ENCODE measurements at places on chromosomes 2 and 18.
A peak's percentile ranks its signal among the peaks of the same experiment; 100 is the strongest.

GRCh38 chr2:98348066-98348561 is 1.9 kb downstream of the CNGA3 start:
- DNase-seq, result no peak

- no peak for DNase-seq
Measured at GRCh38 chr2:6999211-6999877, 82.1 kb downstream of the RNF144A start.

- DNase-seq, result peak; percentile 24
Measured at GRCh38 chr2:17911491-17912260, 33.2 kb downstream of the KCNS3 start.

GRCh38 chr18:56825321-56825720 is 174.2 kb downstream of the WDR7 start:
- no peak for DNase-seq

DNA sequence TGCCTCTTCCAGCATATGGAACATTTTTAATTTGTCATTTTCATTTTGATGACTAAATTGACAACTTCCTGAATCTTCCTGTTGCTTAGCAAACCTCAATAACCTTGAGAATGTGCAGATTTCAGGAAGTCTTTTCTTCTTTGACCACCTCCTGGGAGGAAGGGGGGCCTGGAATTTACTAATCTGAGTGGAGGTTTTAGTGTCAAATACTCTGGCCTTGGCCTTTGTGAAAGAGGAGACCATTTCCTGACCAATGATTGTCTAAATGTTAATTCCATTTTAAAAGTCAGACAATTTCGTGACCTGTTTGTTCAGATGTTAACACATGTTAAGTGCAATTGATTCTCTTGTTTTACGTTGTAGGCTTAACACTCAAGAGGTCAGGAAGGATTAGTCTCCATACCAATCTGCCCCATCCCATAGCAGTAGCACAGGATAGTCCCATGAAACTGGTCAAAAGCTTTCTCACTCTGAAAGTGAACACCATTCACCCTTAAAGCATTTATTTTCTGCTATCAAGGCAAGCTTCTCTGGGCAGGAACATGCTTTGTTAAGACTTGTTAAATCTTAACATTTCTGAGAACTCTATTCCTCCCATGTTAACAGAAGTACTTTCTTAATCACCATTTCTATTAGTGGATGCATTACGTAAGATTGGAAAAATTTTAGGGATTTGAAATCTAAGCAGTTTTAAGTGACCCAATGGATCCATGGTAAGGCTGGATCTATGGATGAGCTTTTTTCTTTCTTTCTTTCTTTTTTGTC is 219.6 kb downstream of the RND3 start:
- DNase-seq, result no peak

DNA sequence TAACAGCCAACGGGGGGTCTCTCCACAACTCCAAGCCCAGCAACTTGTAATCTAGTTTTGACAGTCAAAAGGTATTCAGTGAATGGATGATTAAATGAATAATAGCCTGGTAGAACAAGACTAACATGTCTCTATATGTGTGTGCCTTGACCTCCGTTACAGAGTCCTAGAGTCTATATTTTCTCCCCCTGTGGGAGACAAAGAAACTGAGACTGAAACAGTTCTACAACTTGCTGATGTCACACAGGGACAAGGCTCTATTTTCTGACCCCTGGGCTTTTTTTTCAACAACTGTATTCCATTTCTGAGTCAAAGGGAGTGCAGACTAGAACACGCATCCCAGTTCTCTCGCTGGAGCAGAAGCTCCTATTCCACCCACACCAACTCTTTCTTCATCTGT is 223.6 kb upstream of the AGAP1 start:
- DNase-seq, result no peak

DNA sequence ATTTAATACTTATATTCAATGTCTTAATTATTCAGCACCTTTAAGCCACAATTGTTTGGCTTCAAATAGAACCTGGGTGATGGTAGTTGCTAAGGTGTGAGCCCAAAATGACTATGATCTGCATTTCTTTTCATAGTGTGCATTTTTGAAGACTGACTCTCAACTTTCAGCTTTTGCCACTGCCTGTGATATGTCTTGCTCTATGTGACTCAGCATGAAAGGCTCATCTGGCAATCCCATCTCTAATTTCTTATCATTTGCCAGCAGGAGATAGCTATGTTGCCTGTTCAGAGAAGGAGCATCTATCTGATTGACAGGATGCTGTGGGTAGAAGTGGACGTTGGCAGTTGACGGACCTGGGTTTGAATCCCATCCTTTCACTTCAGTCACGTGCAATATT is 34.5 kb upstream of the CCDC93 start:
- DNase-seq, result peak; percentile 44

DNA sequence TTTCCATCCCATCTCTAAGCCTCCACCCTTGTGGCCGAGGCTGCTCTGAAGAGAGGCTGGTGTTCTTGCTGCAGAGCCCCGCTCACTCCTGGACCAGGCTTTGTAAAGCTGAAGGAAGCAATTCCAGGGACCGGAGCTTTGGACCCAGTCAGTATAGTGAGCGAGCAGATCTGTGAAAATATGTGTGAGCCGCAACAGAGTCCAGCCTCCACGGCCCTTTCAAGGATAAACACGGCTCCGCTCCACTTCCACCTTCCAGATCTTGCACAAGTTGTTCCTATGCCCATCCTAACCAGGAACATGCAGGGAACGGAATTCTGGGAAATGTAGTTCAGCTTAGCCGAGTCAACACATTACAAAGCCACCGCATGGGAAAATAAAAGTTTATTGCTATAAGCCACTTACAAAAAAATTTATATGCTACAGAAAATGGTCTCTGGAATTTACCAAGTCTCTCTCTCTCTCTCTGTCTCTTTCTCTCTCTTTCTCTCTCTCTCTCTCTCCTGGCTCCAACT is 151.7 kb upstream of the ZNF521 start:
- DNase-seq, result peak; percentile 85

GRCh38 chr2:105598829-105599698 is 145.6 kb upstream of the NCK2 start:
- no peak for DNase-seq

GRCh38 chr2:190123956-190124355 is 61.4 kb upstream of the MSTN start:
- peak; percentile 75 for DNase-seq

DNA sequence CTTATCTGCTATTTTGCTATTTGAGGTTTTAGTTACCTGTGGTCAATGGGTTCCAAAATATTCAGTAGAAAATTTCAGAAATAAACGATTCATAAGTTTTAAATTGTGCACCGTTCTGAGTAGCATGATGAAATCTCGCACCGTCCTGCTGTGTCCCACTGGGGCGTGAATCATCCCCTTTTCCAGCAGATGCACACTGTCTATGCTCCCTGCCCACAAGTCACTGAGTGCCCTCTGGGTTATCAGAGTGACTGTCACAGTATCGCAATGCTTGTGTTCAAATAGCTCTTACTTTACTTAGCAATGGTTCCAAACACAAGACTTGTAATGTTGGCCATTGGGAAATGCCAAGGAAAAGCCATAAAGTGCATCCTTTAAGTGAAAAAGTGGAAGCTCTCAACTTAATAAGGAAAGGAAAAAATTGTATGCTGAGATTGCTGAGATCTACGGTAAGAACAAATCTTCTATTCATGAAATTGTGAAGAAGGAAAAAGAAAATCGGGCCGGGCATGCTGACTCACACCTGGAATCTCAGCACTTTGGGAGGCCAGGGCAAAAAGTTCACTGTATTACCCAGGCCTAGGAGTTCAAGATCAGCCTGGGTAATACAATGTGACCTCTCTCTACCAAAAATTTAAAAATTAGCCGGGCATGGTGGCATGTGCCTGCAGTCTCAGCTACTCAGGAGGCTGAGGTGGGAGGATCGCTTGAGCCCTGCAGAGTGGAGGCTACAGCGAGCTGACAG is 13.3 kb downstream of the COL4A3 start:
- DNase-seq, result no peak

DNA sequence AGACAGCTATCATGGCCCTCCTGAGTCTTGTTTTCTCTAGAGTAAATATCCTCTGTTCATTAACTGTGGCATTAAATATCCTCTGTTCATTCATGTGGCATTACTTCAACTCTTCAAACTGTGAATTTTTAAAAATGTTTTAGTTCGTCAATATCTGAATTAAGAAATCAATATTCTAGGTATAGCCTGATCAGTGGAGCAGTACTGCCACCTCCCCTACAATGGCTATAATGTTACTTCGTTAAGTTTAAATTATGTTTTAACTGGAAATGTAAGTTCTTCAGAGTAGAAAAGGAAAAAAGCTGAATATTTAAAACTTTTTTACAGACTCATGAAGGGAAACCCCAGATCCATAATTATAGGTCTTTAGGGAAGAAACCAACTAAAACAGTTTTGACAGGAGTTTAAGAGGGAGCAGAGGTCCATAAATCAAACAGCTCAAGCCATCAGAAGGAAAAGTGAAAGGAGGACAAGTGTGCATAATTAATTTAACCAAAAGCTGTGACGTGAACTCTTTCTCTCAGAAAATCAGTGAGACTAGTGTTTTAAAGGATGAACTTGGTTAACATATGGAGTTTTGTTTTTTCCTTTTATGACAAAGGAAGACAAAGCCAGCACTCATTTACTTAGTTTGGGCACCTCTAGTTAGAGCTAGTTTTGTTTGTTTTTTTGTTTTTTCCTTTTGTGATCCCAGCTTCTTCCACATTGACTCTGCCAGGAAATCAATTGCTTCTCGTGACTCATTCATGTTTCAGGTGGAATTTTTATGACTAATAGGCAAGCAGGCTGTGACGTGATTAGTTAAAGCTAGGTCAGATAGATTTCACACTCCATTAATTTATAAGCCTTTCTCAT is 44.9 kb downstream of the RBBP8 start:
- DNase-seq, result peak; percentile 85

DNA sequence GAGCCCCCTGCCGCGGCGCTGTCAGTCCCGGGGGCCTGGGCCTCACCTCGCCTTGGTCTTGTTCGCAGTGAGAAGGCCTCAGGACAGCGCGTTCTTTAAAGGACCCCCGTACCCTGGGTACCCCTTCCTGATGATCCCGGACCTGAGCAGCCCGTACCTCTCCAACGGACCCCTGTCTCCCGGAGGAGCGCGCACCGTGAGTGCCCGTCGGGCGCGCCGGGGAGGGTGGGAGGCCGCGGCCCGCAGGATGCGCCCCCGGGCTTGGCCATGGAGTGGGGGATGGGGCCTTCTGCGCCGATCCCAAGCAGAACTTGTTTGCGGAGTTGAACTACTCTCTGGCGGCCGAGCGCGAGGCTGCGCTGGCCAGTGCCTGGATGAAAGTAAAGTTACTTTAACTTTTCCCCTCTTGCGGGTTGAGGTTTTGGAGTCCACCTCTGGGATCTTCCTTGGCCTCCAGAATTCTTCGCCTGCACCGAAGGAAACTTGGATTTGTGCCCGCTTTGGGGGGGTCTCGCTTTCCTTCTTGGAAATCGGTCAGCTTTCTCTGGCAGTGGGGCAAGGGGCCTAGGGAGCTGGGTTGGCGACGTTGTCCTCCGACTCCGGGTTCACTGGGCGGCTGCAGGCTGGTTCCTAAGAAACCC is 1.2 kb downstream of the TCF7L1 start:
- peak; percentile 43 for DNase-seq

DNA sequence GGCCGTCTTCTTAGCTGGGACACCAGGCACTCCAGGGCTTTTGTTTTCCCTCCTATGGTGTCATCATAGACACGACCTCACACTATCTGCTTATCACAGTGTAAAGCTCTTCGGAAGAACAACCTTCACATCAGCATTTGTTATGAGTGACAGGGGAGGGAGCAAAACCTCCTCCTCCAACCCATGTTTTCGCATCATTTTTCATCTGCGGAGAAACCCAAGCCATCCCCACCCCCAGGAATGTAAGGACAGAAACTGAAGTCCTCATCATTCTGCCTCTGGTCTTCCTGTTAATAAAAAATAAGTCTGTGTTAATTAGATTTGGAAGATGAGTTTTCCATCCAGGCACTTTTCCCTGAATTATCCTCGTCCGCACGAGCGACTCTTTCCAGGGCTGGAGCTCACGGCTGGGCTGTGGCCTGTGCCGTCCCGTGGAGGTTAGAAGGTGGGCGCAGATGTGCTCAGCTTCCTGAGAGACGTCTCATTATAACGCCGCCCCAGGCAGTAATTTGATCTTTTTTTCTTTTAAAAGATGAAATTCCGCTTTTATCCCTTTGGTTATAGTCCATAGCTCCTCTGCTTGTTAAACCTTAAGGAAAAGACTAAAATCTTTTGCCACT is 101.6 kb upstream of the TMEM18 start:
- DNase-seq, result no peak

DNA sequence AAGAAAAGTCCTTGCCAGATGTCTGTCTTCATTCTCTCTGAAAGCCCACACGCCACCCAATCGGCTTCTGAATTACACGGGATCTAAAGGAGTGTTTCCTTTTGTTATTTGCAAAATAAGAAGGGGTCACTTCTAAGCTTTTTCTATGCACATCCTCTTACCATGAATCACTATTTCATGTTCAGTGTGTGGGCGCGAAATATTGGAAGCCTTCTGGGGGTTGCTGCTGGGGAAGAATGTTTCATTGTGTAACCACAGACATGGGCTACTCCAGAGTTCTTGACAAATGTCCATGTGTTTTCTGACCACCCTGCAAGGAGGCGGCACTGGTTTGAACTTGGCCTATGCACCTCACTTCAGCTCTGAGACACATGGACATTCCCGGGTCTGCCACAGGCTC is 133.6 kb upstream of the APCDD1 start:
- peak; percentile 87 for DNase-seq

DNA sequence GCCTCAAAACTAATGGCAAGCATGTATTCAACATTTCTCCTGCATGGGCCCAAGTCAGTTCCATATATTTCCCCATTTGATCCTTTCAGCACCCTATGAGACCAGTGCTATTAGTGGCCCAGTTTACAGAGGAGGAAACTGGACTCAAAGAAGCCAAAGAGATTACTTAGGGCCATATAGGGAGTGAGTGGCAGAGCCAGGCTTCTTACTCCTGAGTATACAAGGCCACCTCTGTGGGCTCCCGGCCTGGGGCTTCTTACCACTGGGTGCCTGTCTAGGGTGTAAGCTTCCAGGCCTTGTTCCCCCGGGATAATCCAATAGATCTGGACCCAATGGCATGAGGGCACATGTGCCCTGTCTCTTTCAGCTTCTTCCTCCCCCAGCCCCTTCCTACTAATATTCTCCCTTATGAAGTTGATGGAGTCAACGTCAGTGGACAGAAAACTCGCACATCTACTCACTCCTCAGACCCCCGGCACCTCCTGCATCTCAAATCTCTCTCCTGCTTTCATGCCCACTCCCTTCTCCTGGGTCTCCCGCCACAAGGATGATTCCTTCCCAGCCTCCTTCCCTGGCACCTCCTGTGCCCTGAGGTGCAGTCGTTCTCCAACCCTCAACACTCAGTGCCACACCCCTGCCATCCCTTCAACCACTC is 222.6 kb downstream of the ANAPC1 start:
- no peak for DNase-seq

- peak; percentile 26 for DNase-seq
Measured at GRCh38 chr2:220893411-220893810, 678.7 kb downstream of the EPHA4 start.

- DNase-seq, result no peak
Measured at GRCh38 chr2:170009209-170009608, 168.7 kb upstream of the MYO3B start.

DNA sequence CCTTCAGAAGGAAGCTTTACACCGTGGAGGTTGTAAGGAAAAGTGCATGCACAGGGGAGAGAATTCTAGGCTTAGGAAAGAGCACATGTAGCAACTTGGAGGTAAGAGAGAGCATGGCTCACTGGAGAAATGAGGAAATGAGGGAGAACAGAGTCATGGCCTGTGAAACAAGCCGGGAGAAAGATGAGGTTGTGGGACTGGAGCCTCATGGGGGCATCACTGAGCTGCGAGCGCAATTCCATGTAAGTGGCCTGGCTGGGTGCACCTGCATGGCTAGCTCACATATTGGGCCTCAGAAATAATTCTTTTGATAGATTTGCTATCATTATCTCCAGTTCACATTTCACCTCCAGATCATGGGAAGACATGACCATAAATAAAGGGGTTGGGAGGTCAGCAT is 785.5 kb upstream of the RAB6C start:
- DNase-seq, result no peak

All from fibroblast of skin of abdomen (primary cell).